ENCODE measurements at places on chromosomes 3 and 15. TPM values are rescaled to one million over a fixed set of nuclear protein-coding genes. Genes with fewer than 3 reads are reported as not detected.

DNA sequence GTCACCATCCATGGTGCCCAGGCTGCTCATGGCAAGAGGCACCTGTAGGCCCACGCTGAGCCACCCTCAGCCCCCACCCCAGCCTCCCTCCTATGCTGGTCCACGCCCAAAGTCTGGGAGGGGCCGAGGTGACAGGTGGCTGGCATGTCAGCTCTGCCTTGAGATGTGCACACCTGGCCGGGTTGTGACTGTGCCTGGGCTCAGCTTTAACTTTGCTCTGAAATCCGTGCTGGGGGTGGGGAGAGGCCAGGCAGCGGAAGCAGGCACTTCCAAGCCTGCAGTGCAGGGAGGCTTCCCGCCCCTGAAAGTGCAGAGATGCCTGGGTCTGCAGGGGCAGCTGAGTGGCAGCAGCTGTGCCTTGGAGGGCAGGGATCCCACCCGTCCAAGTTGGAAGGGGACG is 1124.8 kb downstream of the SI start:
- ATAC-seq, result no peak

GRCh38 chr3:25885544-25885943 is 95.7 kb downstream of the OXSM start:
- ATAC-seq, result no peak

DNA sequence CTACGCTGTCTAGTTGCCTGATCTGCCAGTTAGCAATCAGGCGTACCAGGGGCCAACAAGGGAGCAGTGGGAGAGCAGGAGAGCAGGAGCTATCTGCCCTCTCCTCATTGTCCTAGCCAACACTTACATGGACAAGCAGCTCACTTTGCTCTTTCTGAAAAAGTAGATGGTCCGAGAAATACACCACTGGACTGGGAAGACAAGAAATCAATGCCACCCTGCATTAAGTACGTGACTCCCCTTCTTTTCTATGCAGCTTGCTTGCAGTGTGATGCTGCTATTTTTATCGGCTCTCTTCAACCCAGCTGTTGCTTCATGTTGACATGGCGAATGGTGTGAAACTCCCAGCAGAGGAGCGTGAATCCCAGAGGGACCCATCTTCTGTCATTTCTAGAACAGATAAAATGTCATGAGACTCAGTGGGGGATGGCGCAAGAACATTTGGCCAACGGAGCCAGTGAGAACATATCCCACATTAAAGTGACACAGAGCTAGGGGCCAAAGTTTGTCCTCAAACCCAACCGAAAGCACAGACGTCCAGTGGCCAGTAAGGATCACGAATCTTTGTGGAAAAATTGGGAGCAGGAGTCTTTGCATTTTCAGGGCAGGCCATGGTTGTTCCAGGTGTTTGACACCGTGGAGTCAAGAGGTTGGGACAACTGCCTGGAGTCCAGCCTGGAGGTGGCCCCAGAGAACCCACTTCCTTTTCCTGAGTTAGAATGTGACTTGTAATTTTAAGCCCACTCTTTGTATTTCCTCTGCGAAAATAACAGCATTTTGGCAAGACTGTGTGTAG is 53.7 kb upstream of the MEF2A start:
- ATAC-seq, result peak; percentile 30

DNA sequence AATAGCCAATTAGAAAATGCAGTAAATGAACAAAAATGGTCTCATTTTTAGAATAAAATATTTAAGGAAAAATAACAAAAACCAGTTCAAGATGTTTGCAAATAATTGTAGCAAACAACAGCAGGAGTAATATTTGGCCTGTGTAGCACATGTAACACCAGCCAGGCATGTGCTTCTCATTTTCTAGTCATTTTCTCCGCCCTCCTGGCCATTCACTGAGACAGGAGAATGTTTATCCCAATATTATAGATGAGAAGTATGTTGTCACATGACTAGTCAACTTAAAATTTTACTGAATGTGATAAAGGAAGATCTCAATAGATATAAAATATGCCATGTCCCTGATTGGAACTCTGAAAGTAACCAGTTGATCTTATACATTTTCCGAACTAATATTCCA is 7.8 kb upstream of the ATP10A start:
- ATAC-seq, result no peak

DNA sequence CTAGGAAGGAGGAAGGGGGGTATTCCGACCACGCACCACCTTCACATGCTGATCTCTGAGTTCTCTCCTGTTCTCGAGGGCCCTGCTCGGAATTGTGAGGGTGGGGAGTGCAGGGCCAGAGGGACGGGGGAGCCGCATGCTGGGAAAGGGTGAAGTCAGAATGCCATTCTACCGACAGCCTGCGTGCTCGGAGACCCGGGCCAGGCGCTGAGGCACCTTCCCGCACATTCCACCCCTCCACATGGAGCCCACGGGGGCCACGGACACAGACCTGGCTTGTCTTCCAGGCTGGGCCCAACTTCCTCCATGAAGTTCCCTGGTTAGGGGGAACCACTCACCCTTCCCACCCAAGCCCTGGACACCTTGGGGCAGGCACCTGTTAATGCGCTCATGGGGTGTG is 28.7 kb upstream of the PIGZ start:
- ATAC-seq, result no peak

- ATAC-seq, result no peak
Measured at GRCh38 chr3:39097716-39098472, 9.5 kb downstream of the GORASP1 start.

DNA sequence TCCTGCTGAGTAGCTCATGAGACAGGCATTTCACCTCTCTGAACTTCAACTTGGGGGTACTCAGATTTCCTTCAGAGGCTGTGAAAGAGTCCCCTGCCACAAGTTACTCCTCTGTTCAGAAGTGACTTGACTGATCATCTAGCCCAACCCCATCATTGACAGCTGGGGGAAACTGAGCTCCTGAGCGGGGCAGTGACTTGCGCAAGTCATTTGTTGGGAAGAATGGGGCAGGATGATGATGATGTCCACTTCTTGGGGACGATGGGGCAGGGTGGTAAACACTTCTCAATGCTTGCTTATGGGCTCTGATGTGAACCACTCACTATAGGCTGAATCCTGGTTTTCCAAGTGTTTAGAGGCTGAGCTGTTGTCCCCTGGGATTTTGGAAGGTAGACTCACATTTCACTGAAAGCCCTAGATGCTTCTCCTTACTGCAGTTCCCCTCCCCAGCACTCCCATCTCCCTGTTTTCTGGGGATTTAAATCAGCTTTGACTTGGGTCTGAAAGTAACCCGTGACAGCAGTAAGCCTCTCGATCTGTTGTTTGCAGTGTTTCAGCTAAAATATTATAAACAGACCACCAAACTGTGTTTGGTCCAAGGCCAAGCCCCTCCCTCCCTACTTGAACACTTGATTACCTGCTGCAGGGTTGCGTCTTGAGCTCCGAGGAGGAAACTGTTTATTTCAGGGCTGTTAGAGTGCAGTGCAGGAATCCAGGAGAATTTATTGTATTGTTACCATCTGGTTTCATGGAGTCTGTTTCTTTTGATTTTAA is 25.1 kb downstream of the SMAD3 start:
- ATAC-seq, result no peak

GRCh38 chr15:69074843-69075224 is 60.3 kb downstream of the NOX5 start:
- ATAC-seq, result peak; percentile 49

DNA sequence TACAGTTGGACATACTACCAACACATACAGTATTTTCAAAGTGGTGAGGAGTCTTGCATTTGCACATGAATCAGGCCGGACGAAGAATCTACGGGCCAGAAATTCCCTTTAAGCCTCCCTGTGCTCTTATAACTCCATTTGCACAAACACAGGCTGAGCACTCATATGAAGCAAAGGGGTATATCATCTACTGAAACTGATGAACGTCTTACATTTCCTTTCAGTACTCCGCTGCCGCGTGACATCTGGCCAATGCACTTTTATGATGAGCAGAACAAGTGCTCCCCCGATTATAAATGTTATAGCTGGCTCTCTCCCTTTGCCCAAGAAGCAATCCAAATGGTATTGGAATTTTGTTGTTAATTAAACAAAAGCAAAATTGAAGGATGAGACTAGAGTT is 110.3 kb upstream of the ICE2 start:
- ATAC-seq, result no peak

DNA sequence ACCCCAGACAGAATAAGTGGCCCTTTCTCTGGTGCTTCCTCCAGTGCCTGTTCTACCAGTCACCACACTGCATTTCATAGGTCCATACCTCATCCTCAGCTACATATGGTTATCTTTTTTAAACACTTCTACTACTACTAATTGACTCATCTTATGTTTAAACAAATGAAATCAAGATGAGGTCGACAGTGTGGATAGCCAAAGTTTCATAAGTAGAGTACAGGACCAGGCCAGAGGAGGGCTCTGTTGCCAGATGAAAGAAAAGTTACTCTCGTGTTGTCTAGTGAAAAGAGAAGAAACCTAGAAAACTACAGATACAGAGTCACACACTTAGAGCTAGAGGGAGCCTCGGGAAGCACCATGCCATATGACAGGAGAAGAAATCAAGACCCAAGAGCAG is 296.1 kb downstream of the VPS13C start:
- no peak for ATAC-seq

DNA sequence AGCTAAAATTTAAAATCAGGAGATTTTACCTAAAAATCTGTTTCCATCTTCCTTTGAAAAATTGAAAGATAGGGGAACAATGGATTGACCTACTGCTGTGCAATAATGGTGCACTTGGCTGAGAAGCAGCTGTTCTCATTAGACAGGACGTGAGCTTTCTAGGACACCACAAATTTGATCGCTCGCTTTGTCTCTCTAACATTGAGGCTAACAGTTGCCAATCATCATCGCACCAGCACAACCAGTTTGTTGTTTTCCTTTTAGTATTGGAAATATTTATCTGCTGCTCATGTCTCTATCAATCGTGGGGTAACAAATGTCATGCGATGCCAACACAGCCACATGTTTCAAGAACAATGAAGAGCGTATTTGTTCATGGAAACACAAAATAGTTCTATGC is 228.8 kb upstream of the P2RY1 start:
- no peak for ATAC-seq

DNA sequence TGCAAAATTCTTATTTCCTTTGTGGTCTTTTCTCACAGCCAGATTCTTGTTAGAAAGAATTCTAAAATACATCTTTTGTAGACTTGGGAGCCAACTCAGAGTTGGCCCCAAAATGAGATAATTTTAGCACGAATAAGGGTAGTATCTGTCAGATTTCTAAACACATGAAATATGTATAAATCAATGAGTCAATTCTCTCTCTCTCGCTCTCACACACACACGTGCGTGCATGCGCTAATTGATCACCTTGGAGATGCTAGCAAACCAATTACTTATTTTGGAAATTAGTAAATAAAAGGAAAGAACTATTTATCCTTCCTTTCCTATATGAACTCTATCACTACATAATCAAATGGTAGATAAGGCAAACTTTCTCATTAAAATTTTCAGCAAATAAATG is 32.9 kb upstream of the PIK3R4 start:
- no peak for ATAC-seq

DNA sequence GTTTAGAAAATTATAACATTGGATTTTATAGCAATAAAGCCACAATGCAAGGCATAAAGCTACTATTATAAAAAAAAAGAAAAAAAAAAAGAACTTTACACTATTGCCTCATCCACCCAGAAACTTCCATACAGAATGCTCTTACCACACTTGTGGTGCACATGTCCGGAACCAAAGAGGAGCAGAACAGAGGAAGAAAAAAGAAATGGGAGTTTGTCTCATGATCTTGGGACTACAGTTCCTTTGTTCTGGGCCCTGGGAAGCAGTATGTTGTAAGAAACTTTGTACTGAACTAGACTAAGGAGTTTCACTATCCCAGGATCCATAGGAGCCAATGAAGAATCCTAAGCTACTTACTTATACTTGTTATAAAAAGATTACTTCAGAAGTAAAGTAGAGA is 36.1 kb downstream of the FMN1 start:
- no peak for ATAC-seq

GRCh38 chr3:70249509-70250160 is 62.8 kb downstream of the MDFIC2 start:
- no peak for ATAC-seq

DNA sequence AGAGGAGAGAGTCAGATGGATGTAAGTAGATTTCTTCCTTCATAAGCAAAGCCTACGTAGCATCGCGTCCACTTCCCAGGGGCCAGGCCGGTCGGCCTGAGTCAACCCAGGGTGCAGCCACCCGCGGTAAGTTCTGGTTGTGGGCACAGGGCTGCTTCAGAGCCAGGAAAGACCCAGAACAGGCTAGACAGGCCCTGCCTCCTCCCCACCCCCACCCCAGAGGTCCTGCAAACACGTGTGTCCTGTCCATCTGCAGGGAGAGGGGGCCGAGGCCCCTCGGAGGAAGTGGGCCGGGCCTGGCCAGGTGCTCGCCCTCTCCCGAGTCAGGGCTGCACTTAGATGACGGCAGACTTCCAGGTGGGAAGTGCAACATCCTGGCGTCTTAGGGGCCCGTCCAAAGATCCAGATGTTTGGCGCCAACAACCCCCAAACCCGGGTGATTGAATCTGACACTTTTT is 100.8 kb upstream of the ALDH1A3 start:
- no peak for ATAC-seq

- ATAC-seq, result peak; percentile 59
Measured at GRCh38 chr15:65421360-65422215, 1.2 kb downstream of the IGDCC4 start.

DNA sequence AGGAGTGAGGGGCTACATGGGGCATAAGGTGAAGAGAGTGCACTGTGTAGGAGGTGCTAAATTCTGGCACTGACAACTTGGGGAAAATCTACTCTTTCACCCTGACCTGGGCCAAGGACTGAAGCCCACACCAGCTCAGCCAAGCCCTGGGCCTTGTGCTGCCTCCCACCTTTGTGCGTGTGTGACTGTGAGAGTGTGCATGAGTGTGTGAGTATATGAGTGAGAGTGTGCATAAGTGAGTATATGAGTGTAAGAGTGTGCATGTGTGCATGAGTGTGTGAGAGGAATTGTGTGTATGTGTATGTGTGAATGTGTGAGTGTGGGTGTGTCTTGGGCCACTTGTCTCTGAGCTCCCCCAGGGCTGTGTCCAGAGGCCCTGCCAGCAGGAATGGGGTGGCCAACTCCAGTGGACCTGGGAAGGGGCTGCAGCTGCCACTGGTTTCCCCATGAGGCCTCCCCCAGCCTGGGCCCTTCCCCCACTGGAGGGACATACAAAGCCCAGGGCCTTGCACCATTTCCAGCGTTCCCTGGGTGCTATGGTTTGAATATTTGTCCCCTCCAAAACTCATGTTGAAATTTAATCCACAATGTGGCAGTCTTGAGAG is 15.2 kb downstream of the C3orf22 start:
- no peak for ATAC-seq

RBP2 gene
- total RNA-seq, result 1.8 TPM

CYP19A1 gene
- 8.2 TPM for total RNA-seq

FMN1 gene
- 0.46 TPM for total RNA-seq

UBR1 gene
- 33.0 TPM for total RNA-seq

CDHR4 gene
- not detected for total RNA-seq

RSL24D1 gene
- 116 TPM for total RNA-seq

Data from motor neuron (in vitro differentiated cells).